ENCODE measurements at places on chromosomes 5 and 9.
A peak's percentile ranks its signal among the peaks of the same experiment; 100 is the strongest.

- DNase-seq = no peak
Measured at GRCh38 chr5:54341971-54342370, 31.6 kb upstream of the ARL15 start.

DNA sequence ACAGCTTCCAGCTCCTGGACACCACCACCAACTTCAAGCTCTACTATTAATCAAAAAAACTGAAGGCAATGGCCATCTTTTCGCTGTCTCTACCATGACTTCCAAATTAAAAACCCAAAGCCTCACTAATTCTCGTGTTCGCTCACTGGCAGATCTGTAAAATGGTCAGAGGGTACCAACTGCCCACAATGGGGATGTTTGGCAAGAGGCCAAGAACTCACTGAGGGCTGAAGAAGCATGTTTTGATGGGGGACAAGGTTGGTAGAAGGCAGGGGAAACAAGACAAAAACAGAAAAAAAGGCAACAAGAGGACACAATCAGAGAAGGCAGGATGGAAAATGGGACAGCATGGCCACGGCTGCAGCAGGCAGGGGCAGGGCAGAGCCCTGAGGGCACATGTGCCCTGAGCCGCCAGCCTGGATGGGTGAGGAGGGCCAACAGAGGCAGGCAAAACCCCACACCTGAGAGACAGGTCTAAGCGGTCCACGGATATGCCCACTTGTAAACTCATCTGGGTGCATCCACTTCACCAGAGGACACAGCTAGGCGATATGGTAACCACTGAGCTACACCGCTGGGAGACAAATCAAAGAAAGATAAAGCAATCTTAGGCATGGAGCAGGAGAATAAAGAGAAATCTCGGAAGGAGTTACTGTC lies 50.3 kb downstream of the PFDN1 start:
- DNase-seq = no peak

DNA sequence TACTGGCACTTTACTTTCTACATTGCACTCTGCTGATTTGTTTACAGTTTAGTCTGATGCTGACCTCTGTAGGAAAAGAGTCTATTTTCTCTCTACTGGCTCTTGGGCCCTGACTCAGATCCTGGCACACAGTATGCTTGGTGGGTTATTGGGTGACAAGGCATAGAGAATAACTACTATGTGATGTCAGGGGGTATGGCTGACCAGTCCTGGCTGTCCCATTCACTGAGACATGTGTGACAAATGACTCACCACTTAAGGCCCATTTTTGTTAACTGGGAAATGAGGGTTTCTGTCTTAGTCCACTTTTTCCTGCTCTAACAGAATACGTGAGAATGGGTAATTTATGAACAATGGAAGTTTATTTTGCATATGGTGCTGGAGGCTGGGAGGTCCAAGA lies 66.4 kb downstream of the DAPK1 start:
- no peak for DNase-seq

DNA sequence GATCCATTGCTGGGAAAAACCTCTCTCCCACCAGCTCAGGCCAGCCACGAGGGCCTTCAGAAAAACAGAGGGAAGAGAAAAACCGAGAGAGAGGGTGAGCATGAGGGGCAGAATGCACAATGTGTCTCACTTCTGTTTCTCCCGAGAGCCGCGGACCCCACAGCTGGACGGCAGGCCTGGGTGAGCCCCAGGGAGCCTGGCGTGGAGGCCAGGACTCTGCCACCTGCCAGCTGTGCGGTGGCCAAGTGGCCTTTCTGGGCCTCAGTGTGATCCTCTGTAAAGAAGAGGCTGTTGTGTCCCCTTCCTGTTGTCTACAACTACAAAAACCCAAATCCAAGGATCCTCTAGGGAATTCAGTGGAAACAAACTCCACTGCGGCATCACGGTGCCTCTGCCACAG lies 179.3 kb downstream of the PAX5 start:
- no peak for DNase-seq

DNA sequence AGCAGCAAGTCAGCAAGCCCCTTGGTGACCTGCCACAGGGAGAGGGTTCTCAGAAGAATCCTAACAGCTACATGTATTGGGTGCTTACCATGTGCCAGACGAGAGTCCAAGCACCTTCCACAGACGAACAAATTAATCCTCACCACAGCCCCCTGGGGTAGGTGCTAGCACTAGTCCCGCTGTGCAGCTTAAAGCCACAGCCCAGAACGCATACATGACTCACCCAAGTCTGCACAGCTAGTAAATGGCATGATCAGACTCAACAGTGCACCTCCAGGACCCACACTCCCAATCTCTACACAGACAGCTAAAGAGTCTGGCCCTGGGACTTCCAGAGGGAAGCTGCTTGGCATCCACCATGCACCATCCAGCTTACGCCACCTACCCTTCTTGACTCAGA lies 111.5 kb downstream of the PAX5 start:
- no peak for DNase-seq

- peak; percentile 67 for DNase-seq
Measured at GRCh38 chr9:84271531-84271900, 69.0 kb downstream of the SLC28A3 start.

DNA sequence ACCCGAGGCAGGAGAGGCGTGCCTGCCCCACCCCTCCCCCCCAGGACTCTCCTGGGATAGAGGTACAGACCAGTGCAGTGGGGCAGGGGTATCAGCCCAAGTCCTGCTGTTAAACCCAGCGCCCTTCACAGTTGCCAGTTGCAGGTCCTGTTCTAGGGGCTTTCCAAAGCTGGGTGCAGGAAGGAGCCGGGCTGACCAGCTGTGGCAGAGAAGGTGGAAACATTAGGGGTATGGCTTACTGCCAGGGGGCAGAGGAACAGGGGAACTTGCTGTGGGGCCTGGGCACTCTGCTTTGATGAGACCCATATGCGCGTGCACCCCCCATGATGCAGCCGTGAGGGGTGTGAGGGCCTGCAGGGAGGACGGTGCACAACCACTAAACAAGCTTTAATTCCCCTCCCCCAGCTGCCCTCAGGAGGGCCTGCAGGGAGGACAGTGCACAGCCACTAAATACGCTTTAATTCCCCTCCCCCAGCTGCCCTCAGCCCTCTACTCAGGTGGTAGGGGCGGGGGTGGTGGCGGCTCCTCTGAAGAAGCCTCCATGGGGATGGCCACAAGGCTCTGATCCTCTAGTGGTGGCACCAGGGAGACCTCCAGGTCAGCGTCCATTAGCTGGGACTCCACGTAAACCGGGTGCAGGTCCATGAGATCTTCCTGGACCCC lies 766 bp upstream of the LRRC26 start:
- no peak for DNase-seq

GRCh38 chr5:153187503-153187902 lies 303.0 kb upstream of the GRIA1 start:
- no peak for DNase-seq

- no peak for DNase-seq
Measured at GRCh38 chr5:174145091-174145490, 99.6 kb downstream of the NSG2 start.

DNA sequence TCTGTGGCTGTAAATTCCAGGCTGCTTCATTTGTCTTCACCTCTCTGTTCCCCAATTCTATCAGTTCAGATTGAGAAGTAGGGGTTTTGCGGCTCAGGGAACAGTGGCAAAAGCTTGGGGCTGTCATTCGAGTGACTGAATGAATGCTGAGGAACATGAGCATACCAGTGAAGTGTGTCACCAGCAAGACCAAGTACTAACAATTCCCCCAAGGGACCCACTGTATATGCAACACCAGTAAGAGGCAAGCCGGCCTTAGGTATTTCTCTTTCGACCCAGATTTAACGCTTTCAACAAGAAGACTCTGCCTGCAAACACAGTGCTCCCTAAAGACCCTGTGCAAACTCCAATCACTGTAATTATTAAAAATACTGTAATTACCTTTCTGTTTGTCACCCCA lies 25.8 kb downstream of the KLHL3 start:
- no peak for DNase-seq

- no peak for DNase-seq
Measured at GRCh38 chr5:1322036-1322900, 22.6 kb downstream of the CLPTM1L start.

GRCh38 chr9:14433351-14434157 lies 119.6 kb upstream of the NFIB start:
- peak; percentile 68 for DNase-seq

DNA sequence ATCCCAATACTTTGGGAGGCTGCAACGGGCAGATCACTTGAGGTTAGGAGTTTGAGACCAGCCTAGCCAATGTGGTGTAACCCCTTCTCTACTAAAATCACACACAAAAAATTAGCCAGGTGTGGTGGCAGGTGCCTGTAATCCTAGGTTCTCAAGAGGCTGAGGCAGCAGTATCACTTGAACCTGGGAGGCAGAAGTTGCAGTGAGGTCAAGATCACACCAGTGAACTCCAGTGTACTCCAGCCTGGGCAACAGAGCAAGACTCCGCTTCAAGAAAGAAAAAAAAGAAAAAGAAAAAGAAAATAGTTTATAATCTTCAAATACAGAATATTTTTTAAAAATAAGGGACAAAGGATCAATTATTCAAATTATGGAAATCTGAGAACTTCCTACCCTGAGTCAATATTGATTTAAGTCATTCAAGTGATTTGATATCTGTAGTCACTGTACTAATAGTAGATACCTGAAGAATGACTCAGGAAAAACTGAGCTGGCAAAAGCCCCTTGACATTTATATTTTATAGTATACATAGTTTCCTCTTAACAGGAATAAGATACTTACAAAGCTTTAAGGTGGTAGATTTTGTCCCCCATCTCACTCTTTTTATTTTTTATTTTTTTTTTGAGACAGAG lies 61.8 kb downstream of the PTBP3 start:
- DNase-seq = no peak

GRCh38 chr9:1298046-1298445 lies 247.9 kb downstream of the DMRT2 start:
- DNase-seq = no peak

- no peak for DNase-seq
Measured at GRCh38 chr9:89212171-89212570, 33.6 kb upstream of the SHC3 start.

DNA sequence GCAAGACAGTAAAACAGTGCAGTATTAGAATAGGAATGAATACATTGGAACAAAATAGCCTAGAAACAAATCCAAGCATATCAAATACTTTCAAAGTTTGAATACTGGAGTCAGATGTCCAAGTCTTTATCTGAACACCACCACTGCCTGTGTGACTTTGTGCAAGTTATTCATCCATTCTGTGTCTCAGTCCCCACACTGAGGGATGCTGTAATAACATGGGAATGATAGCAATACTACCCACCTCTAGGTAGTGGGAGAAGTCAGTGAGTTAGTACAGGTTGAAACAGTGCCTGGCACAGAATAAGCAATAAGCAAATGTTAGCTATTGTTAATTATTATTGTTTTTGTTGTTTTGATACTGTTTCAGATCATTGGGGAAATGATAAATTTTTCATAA lies 130.9 kb downstream of the SUSD1 start:
- DNase-seq = no peak

GRCh38 chr9:111481885-111482636 lies 2.1 kb downstream of the ECPAS start:
- DNase-seq = peak; percentile 49

DNA sequence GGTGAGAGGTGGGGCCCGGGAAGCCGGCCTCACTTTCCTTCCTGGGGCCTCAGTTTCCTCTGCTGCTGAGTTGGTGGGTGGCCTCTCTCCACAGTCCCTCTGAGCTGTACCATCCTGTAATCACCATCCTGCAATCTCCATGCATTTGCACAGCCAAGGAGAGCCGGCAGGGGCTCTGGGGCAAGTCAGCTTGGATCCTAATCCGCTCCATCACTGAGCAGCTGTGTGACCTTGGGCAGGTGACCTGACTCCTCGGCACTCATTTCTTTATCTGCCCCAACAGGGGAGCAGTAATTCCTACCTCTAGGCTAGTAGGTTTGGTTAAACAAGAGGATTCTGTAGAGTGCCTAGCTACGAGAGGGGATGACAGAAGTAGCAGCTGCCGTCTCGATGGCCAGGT lies 88.2 kb upstream of the ZNF618 start:
- DNase-seq = no peak

GRCh38 chr9:75084081-75084672 lies 3.8 kb downstream of the NMRK1 start:
- no peak for DNase-seq

GRCh38 chr5:1545805-1546355 lies 22.1 kb upstream of the LPCAT1 start:
- DNase-seq = no peak

- DNase-seq = no peak
Measured at GRCh38 chr5:63987053-63987452, 24.8 kb upstream of the HTR1A start.

- no peak for DNase-seq
Measured at GRCh38 chr5:81222285-81222684, 10.8 kb upstream of the CKMT2 start.

DNA sequence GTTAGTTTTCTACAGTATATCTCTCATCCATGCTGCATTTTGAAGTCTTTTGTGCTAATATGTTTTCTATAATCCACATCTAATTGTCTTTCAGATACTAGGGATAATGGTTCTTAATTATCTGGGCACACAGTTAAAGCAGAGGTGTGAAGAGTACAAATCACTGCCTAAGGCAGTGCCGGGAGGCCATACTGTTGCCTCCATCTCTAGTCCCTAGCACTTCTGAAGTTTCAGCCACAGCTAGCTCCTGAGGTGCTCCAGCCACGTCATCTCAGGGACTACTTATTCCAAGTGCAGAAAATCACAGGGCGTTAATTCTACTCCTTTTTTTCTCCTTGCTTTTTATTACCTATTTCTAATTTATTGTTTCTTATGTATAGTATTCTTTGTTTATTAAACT lies 760.0 kb upstream of the FAM174A start:
- DNase-seq = no peak

GRCh38 chr5:138752341-138752950 lies 779 bp upstream of the CTNNA1 start:
- DNase-seq = peak; percentile 44
